ENCODE measurements at places on chromosomes 12 and 14.

- DNase-seq = no peak
Measured at GRCh38 chr12:66648033-66648735, 30.7 kb downstream of the GRIP1 start.

DNA sequence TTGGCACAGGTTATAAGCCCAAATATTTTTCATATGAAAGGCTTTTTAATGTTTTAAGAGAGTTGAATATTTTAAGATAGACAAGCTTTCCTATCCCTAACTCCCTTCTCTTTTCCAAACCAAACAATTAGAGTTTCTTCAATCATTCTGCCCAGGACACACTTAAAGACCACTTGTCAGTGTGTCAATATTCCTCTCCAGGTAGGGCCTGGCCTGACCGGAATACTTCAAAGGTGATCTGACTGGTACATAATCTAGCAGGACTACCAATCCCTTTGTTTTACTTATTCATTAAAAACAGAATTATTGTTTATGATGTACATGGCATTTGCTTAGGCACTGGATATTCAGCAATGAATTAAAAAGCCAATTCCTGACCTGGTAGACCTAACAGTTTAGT is 24.2 kb upstream of the SNRPF start:
- DNase-seq = no peak

GRCh38 chr12:55673638-55674037 is 34.1 kb downstream of the ITGA7 start:
- DNase-seq = no peak

GRCh38 chr12:46917821-46918220 is 92.0 kb upstream of the SLC38A4 start:
- no peak for DNase-seq
